Activated naive CD8-positive, alpha-beta T cell treated with anti-CD3 and anti-CD28 coated beads for 36 hours (primary cell): ENCODE measurements at places on chromosomes 16 and 17. TPM values are rescaled to one million over a fixed set of nuclear protein-coding genes. Genes with fewer than 3 reads are reported as not detected.

RASL10B gene
- 2.6 TPM for total RNA-seq

HSPB9 gene
- 0.18 TPM for total RNA-seq

IRF8 gene
- total RNA-seq: 234 TPM

GRIN2A gene
- total RNA-seq: not detected

SYNGR3 gene
- total RNA-seq: 3.5 TPM

EFCAB3 gene
- not detected for total RNA-seq

DNA sequence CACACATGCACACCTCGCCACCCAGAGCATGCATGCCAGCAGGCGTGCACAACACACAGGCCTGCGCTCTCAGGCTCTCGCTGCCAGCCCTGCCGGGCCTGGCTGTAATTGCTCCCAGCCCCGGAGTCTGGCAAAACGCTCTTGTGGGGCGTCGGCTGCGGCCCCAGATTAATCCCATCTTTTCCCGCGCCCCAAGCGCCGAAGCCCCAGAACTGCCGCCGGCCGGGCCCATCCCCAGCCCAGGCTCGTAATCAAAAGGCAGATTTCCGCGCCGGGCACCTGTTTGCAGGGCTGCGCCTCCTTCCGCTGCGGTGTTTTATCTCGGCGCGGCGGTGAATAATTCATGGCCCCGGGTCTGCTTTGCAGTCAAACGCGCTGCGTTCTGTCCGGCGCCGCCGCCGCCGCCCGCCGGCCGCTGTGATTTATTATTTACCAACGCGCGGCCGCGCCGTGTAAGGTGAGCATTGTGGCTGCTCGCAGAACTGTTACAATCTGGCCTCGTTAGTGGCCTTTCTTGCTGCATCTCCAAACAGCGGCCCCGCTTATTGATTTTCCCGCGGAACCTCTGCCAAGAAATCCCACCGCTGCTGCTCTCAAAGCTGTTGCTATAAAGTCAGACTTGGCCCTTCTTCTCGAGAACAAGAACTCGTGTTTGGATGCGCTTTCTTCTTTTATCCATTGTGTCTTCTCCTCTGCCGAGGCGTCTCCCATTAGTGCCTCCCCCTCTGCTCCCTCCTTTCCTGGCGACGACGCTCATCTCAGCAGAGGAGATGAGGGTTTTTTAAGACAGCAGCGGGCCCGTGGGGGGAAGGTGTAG is 126.1 kb downstream of the IRX5 start:
- peak; percentile 5 for DNase-seq
- H3K36me3 ChIP-seq: no peaks in the 10 kb centered on the region
- peaks cover 6% of the 10 kb centered on the region for H3K4me1 ChIP-seq
- peaks cover 66% of the 10 kb centered on the region for H3K27me3 ChIP-seq
- H3K4me3 ChIP-seq: no peak overlapping the region
- no peak overlapping the region for H3K27ac ChIP-seq

DNA sequence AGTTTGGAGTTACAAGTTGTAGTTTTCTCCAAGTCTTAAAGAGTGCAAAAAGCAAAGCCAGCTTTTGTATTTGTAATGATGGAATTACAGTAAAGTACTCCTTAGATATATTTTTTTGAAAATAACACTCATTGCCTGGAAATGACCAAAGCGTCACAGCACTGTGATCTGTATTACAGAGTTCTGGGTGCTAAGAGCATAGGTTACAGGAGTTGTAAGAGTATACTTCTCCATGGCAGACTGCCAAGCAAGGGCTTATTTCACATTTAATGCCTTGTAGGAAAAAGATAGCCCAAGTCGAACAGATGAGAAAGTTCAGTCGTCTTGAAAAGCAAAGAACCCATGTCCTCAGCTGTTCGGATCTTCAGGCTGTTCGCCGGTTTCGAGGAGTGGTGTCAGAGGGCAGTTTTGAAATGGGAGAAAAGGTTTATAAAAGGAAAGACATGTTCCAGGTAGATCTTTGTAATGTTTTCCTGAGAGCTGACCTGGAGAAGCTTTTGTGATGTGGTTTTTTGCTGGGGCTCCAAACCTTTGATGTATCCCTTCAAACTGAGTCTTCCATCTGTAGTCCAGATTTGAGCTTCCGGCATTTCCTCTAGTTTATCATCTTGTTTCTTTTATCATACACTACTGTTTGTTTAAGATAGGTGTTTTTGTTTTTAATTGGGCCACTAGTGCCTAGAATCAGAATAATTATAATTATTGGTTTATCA is 41.3 kb downstream of the ERCC4 start:
- no peak overlapping the region for H3K27ac ChIP-seq
- H3K4me1 ChIP-seq: peaks cover 10% of the 10 kb centered on the region
- no peak overlapping the region for H3K4me3 ChIP-seq
- H3K27me3 ChIP-seq: peaks cover 34% of the 10 kb centered on the region
- H3K36me3 ChIP-seq: no peaks in the 10 kb centered on the region
- DNase-seq: no peak

DNA sequence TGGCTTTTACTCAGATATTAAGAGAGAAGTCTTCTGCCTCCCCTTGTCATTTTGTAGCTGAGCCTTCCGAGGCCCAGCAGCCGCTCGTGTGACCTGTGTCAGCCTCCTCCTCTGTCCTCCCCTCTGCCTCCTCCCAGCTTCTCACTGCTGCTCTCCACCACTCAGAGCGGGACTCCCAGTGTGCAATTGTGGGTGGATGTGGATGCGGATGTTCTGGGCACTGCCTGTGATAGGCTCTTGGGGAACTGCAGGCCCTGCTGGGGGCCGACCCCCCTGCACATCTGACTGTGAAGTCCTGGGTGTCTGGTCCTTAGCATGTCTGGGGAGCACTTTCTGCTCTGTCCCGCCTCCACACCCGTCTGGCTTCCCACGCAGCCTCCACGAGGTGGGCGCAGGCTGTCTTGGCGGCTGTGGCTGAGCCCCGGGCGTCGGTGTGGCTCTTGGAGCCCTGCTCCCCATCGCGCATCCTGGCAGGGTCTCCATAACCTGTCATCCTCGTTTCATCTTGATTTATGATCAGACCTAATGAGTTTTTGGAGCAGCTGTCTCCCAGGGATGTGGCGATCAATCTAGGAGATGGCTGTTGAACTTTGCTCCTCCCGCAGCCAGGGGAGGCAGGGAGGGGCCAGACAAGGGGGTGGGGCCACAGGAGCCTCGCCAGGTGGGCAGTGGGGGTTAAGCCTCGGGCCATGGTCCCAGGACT is 28.1 kb downstream of the GRIN2C start:
- H3K36me3 ChIP-seq: peaks cover 13% of the 10 kb centered on the region
- H3K4me1 ChIP-seq: no peaks in the 10 kb centered on the region
- no peak for DNase-seq
- H3K4me3 ChIP-seq: no peak overlapping the region
- H3K27ac ChIP-seq: no peak overlapping the region
- no peaks in the 10 kb centered on the region for H3K27me3 ChIP-seq

GRCh38 chr17:82729479-82730260 is 5.7 kb upstream of the FN3K start:
- no peak overlapping the region for H3K4me3 ChIP-seq
- no peak overlapping the region for H3K27ac ChIP-seq
- DNase-seq: no peak
- peaks cover 20% of the 10 kb centered on the region for H3K36me3 ChIP-seq
- H3K27me3 ChIP-seq: no peaks in the 10 kb centered on the region

DNA sequence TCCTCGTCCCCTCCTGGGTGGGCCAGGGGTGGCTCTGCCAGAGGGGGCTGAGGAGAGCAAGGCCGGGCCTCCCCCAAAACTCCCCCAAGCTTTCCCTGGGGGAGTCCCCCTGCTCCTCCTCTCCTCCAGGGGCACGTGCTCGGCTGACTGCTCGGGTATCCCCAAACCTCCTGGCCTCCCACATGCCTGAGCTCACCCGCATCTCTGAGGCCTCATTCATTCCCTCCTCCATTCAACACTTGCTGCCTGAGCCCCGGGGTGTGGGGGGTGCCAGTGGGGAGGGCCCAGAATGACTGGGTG is 83.1 kb downstream of the RTN4RL1 start:
- no peaks in the 10 kb centered on the region for H3K36me3 ChIP-seq
- H3K4me3 ChIP-seq: no peak overlapping the region
- H3K27ac ChIP-seq: no peak overlapping the region

- H3K4me1 ChIP-seq: no peaks in the 10 kb centered on the region
- no peaks in the 10 kb centered on the region for H3K36me3 ChIP-seq
- DNase-seq: no peak
- H3K27me3 ChIP-seq: peaks cover 8% of the 10 kb centered on the region
- no peak overlapping the region for H3K27ac ChIP-seq
- H3K4me3 ChIP-seq: no peak overlapping the region
These were observed 258.6 kb upstream of the FOXF1 start for GRCh38 chr16:86251682-86252081.

GRCh38 chr17:74424657-74425056 is 7.2 kb upstream of the GPRC5C start:
- no peaks in the 10 kb centered on the region for H3K4me1 ChIP-seq
- H3K4me3 ChIP-seq: no peak overlapping the region
- H3K27ac ChIP-seq: no peak overlapping the region
- no peak for DNase-seq
- H3K27me3 ChIP-seq: peaks cover 15% of the 10 kb centered on the region
